Uterus (tissue), 4 donors: ENCODE measurements at places on chromosomes 1 and 21.

DNA sequence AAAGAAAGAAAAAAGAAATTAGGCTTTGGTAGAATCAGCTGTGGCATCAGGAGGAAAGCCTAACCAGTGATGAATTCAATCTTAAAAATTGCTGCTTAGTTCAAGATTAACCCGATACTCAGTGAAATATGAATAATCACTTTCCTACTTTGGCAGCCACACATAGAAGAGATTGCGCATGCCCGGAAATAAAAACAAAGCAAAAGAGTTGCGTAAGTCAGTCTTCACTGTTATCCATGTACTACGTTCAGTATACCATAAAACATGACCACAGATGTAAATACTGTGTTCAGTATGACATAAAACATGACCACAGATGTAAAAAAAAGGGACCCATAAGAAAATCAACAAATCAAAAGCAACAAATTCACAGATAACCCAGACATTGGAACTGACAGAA lies 19.2 kb downstream of the CD1D start:
- DNase-seq = no peak

DNA sequence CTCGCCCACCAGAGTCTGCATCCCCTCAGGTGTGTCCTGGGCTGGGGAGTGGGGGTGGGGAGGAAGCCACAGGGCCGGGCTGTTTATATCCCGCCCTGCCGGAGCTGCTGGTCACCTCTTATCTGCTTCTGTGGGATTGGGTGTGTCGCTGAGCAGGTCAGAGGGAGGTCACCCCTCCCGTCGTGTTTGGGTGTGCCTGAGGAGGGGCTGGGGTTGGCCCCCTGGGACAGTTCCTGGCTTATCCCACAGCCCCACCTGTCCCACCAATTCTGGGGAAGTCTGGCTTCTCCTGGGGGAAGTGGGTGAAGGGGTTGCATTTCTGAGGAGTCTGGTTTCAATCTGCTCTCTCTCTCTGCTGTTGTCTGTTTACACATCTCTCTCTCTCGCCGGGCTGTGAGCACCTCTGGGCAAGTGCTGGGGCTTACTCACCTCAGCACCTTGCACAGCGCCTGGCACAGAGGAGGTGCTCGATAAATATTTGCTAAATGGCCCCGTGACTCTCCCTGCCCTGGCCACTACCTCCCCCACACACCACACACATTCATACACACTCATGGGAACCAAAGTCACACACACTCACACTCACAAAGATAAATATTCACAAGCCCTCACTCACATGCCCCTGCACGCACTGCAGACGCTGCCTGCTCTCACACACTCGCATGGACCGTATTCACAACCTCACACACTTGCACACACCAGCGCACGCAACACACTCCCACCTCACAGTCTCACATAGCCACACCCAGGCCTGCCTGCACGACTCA lies 8.3 kb downstream of the ELF3 start:
- no peak for DNase-seq

- peak; percentile 49 for DNase-seq
These were observed 8.6 kb upstream of the MT1HL1 start for GRCh38 chr1:237012788-237013383.

- no peak for DNase-seq
These were observed 88.6 kb downstream of the ZSWIM5 start for GRCh38 chr1:45117766-45118165.

DNA sequence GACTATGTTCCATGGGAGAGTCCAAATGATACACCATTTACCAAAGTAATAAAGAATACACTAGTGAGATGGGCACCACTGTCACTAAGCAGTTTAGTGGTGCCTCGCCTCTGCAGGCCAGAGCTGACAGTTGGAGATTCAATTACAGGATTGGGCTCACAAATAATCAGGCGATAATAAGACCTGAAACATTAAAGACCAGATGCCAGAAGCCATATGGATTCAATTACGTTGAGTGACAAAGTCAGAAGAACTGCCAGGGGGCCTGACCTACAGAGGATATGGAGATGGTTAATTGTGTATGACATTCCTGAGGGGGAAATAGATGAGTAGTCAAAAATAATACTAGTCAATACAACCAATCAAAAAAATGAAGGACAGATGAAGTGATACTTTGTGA lies 65.2 kb upstream of the ST6GALNAC5 start:
- no peak for DNase-seq

GRCh38 chr21:42539931-42540343 lies 26.3 kb downstream of the SLC37A1 start:
- DNase-seq = no peak

GRCh38 chr1:209876078-209876800 lies 48.5 kb downstream of the UTP25 start:
- DNase-seq = no peak

DNA sequence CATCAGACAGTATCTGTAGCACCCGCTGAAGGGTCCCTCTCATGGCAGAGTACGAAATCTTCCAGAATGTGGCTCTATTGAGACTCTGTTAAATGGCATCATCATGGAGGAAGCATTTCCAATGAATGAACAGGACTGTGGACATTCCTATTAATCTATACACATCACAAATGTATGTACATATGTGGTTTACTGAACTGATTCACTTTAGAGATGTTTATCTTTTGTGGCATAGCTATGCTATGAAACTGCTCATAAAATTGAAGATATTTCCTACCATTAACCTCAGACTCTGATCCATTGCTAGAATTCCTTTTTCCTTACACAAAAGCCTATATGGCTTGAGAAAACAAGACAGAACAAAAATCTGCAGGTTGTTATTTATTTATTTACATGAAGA lies 259.6 kb upstream of the RRP15 start:
- DNase-seq = no peak

DNA sequence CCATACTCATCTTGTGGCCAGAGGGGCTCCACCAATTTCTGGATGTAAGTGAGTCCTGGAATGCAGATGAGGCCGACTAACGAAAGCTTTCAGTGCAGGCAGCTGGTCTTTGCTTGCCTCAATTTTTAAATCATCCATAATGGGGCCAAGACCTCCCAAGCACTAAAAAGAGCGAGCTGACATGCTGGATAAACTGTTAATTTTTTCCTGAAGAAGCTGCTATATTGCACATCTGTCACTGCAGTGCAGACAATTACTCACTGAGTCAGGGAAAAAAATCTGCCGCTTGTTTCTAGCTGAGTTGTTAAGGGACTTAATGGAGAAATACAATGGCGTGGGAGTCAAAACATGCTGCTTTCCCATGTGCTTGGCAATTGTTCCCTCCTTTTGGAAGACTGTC lies 205.5 kb downstream of the GPATCH2 start:
- no peak for DNase-seq

DNA sequence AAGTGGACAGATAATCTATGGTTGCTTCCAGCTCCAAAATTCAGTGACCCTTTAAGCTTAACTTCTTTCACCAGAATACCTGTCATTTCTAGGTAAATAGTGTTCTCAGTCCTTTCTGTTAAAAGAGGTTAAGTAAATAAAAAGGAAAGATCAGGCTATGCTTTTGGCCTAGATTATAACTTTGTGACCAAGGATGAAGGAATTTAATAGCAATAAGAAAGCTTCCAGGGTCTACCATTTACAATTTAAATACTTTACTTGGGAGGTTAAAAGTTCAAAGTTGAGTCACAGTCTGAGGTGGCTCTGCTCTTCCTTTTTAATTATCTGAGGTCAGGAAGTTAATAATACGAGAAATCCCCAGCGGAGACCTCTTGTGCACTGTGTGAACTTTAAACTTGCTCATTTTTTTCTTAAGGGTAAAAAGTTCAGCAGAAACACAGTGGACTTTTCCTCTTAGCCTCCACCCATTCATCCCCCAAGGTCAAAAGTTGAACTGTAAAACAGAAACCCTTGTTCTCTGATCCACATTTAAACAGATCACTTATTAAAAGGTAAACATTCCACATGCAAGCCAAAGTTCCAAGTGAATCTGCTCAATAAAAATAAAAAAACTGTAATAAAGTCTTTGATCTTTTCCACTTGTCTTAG lies 187.1 kb downstream of the NRIP1 start:
- DNase-seq = no peak

DNA sequence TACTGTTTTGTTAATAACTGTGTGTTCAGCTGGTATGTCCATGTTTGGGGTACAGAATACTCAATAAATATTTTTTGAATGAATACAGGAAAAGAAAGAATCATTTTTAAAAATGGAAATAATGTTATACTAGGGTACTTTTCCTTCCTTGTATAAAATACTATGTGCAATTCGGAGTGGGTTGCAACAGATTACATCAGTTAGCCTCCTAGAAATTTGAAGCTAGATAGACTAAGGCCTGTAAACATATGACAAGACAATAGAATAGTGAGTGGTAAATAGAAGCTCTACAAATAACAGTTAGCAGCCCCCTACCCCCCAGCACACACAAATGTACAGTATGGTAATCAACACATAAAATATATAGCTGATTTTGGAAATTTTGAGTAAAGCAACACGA lies 195.9 kb downstream of the KCNT2 start:
- no peak for DNase-seq

GRCh38 chr1:29415156-29415830 lies 179.0 kb downstream of the PTPRU start:
- no peak for DNase-seq

GRCh38 chr1:29362116-29362515 lies 125.8 kb downstream of the PTPRU start:
- DNase-seq = no peak

DNA sequence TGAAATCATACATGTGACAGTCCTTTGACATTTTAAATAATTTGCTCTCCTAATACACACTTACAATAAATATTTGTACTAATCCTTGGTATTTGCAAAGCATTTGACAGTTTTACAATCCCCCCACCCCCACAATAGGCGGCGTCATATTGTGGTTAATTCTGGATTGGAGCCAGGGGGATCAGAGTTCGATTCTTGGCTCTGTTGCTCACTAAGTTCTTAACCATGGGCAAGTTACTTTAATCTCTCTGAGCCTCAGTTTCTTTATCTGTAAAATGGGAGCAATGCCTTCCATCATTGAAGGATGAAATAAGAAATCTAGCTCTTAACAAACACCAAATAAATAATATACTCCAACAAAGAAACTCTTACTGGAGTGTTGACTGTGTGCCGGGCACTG lies 23.8 kb downstream of the CACNA1S start:
- no peak for DNase-seq

GRCh38 chr1:45686015-45686287 lies 382 bp downstream of the GPBP1L1 start:
- DNase-seq = peak; percentile 74

DNA sequence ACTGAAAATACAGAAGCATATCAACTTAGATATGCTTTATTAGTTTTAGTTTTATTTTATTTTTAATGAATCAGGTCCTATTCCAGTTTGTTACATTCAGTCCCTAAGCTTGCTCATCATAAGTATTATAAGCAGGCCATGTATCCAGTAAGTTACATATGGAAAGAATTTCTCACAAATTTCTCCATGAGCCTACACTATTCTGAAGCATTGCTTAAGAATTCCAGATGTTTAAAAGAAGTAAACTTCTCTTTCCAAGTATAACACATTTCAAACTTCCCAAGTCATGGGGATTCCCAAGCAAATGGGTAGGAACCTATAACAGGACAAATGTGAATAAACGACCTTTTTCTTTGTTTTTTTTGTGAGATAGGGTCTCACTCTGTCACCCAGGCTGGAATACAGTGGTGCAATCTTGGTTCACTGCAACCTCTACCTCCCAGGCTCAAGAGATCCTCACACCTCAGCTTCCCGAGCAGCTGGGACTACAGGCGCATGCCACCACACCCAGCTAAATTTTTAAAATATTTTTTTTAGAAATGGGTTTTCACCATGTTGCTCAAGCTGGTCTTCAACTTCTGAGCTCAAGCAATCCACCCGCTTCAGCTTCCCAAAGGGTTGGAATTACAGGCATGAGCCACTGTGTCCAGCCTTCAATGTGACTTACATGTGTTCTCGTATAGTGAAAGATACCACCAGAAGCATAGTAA lies 39.0 kb downstream of the ST7L start:
- DNase-seq = no peak

DNA sequence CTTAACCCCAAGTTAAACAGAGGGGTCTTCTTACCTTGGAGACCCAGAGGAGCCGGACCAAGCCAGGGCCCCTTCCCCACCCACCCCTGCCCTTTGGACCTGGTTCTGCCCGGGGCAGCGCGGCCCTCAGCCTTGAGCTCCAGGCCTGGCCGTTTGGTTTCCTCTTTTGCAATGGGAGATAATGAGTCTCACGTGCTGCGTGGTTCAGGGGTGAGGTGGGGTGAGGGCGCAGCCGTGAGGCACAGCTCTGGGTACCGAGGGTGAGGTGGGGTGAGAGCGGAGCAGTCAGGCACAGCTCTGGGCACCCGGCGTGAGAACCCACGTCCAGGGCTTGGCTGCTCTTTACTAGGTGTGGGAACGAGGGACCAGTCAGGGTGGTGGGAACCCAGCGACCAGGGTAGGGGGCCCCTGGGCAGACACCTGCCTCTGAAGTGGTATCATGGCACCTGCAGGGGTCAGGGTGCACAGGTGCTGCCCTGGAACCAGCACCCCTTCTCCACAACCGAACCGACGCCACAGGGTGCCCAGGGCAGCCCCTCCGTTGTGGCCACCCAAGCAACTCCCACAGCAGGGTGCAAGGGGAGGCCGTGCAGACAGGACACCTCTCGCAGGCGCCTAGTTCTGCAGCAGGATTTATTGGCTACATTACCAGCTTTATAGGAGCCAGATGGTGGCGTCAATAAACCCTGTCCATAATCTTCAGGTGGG lies 182.2 kb downstream of the PRDM16 start:
- DNase-seq = no peak

DNA sequence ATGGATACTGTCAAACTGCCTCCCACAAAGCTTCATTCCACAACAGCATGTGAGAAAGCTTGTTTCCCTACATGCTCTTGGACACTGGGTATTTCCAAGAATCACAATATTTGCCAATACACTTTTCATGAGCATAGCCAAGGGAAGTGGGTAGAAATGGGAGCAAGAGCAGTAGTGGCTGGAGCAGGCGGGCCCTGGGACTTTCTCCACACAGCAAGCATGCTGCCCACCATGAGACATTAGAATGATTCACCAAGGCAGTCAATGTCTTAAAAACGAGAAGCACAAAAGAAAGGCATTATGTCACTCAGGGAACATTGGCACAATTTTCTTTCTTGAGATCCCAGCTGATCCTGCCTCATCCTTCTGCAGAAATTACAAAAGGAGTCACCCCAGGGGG lies 371.6 kb upstream of the RUNX1 start:
- DNase-seq = no peak

GRCh38 chr1:54595956-54596498 lies 27.3 kb downstream of the FAM151A start:
- no peak for DNase-seq

DNA sequence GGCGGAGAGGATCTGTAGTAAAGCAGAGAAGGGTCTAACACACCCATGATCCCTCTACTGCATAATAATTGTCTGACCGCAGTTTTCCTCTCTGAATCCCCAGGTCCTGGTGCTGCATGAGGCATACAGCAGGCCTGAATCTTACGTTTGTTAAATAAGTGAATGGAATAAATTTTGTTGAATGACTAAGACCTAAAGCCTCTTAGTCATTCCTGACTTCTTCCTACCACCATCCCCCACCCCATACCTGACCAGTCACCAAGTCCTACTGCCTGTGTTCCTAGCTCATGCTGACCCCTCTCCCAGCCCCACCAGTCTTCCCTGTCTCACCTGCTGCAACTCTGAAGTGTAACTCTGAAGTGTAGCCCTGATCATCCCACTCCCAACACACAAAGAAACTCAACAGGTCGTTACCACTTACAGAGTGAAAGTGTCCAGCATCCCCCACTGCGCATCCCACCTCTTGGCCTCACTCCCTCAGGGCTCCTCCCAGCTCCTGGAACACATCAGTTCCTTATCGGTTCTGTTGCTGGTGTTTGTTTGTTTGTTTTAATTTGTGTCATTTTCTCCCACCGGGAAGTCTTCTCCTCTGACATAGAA lies 9.7 kb downstream of the GJA5 start:
- DNase-seq = no peak

GRCh38 chr1:8423692-8424538 lies 106.0 kb downstream of the SLC45A1 start:
- DNase-seq = peak; percentile 61
